ENCODE measurements at places on chromosomes 4 and X. TPM values are rescaled to one million over a fixed set of nuclear protein-coding genes. Genes with fewer than 3 reads are reported as not detected.

NHS gene
- total RNA-seq = 1.7 TPM

ITM2A gene
- total RNA-seq = 75.9 TPM

FAM9C gene
- not detected for total RNA-seq

ADGRL3 gene
- not detected for total RNA-seq

DNA sequence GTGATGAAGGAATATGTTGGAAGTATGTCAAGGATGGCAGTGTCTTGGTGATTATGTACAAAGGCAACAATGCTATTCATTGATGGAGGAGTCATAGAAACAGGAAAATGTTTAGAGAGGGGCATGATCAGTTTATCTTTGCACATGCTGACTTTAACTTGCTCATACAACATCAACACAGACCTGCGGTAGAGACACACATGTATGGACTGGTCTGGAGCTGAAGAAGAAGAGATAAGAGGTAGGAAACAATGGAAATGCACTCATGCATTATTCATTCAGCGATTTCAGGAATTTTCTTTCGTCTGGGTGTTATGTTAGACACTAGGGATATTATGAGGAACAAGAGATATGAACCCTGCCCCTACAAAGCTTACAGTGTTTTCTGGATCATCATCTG is 1252.3 kb upstream of the TENM3 start:
- no peak overlapping the region for H3K27ac ChIP-seq
- no peaks in the 10 kb centered on the region for H3K27me3 ChIP-seq
- H3K4me3 ChIP-seq = no peak overlapping the region
- no peak for DNase-seq
- H3K4me1 ChIP-seq = no peaks in the 10 kb centered on the region

DNA sequence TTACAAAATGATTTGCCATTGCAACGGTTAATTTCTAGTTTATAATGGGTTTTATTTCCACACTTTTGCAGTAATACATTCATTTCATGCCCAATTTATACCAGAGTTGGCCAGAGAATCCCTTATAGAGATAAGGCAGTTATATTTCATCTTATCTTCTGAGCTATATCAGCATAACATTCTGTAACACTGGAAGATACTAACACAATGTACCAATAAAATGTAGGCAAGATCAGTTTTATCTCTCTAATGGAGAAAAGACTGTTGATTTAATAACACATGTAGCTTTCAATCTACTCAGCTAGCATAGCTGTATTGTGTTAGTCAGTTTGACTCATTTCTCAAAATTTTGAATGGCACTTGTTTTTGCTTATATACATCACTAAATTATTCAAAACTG is 738.6 kb downstream of the TRAM1L1 start:
- no peak overlapping the region for H3K4me3 ChIP-seq
- no peak overlapping the region for H3K27ac ChIP-seq
- H3K4me1 ChIP-seq = no peaks in the 10 kb centered on the region

DNA sequence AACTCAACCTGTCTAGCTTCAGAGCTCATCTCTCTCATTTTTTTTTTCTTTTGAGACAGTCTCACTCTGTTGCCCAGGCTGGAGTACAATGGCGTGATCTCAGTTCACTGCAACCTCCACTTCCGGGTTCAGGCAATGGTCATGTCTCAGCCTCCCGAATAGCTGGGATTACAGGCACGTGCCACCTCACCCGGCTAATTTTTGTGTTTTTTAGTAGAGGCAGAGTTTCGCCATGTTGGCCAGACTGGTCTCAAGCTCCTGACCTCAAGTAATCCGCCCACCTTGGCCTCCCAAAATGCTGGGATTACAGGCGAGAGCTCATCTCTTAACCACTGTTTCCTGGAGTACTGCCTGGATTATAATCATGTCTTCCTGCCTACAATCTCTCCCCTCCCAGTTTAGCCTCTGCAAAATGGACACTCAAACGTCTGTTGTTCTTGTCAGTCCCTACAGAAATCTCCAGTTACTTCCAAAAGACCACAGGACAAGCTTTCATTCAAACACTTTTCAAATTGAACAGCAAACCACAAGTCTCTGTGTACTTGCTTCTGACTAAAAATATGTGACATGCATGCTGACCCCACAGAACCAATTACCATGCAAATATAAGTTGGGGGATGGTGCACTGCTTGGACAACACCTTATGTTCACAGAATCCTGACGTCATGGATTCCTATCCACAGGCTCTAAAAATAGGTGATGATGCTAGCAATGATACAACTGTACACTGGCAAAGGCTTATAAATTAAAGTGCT is 137.2 kb downstream of the SH3KBP1 start:
- H3K4me3 ChIP-seq = no peak overlapping the region
- H3K27ac ChIP-seq = peak overlapping the region; percentile 81
- no peak for DNase-seq
- H3K4me1 ChIP-seq = peaks cover 86% of the 10 kb centered on the region

DNA sequence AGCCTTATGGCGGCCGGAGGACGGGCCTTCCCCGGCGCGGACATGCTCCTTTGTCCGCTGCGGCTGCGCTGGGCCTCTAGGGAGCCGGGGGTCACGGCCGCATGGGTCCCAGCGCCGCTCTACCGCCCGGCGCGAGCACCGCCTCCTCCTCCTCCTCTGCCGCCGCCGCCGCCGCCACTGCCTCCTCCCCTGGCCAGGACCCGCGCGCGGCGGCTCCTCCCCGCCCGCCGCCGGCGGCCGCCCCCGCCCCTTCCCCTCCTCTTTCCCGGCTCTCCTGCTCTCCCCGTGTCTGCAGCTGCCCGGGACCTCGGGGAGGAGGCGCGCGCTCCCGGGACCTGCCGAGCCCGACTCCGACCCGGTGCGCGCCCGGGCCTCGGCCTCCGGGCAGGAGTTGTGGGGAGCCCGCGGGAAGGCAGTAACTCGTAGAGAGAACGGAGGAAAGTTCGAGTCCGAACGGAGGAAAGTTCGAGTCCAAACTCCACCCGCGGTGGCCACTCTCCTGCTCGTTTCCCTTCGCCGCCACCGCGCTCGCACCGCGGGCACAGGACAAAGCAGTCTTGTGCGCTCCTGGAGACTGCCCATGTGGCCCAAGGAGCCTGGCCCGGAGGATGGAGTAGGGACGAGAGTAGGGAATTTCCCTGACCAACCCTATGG is at the start of gene ADGRA3:
TSS of gene ADGRA3 (minus strand) at position 179 of the 654 bp plus-strand sequence. CDS start 282 bp downstream, outside the sequence.
- H3K36me3 ChIP-seq = no peaks in the 10 kb centered on the region
- peak within 1 kb of the TSS; percentile 96 for H3K4me3 ChIP-seq
- H3K27me3 ChIP-seq = peaks cover 6% of the 10 kb centered on the region
- H3K4me1 ChIP-seq = peaks cover 19% of the 10 kb centered on the region
- DNase-seq = peak; percentile 41

GRCh38 chr4:4574792-4575191 is 32.9 kb upstream of the STX18 start:
- peaks cover 3% of the 10 kb centered on the region for H3K27me3 ChIP-seq
- H3K4me1 ChIP-seq = peaks cover 4% of the 10 kb centered on the region
- H3K4me3 ChIP-seq = peak overlapping the region; percentile 63
- H3K27ac ChIP-seq = no peak overlapping the region
- no peaks in the 10 kb centered on the region for H3K36me3 ChIP-seq
- peak; percentile 23 for DNase-seq

- no peaks in the 10 kb centered on the region for H3K4me1 ChIP-seq
- H3K27me3 ChIP-seq = no peaks in the 10 kb centered on the region
- no peak for DNase-seq
- H3K4me3 ChIP-seq = no peak overlapping the region
- no peaks in the 10 kb centered on the region for H3K36me3 ChIP-seq
These were observed 349.3 kb upstream of the GALNT7 start for GRCh38 chr4:172819353-172819752.

DNA sequence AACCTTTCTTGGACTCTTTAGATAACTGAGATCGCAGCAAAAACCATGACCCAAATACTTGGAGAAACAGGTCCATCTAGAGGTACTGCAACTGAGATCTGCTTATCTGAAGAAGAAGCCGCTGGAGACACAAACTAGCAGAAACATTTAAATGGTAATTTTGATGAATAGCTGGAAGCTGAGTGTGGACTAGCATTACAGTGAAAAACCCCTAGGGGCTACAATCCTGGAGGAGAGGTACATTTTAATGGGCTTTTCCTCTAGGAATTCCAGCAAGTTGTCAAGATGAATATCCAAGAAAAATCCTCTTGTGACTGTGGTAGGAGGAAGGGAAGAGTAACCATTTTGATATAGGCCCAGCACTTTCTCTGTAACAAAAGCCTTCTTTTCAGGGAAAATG is 592.5 kb upstream of the GRIA3 start:
- no peaks in the 10 kb centered on the region for H3K4me1 ChIP-seq
- no peak for DNase-seq
- no peaks in the 10 kb centered on the region for H3K36me3 ChIP-seq
- no peak overlapping the region for H3K27ac ChIP-seq
- no peak overlapping the region for H3K4me3 ChIP-seq
